ENCODE measurements at places on chromosomes 4 and X.

GRCh38 chr4:74948236-74948635 lies 15.3 kb downstream of the PARM1 start:
- no peak for DNase-seq

GRCh38 chr4:16707874-16708273 lies 190.6 kb downstream of the LDB2 start:
- DNase-seq, result no peak

- peak; percentile 40 for DNase-seq
Measured at GRCh38 chrX:10110984-10111363, 45.8 kb upstream of the CLCN4 start.

- DNase-seq, result no peak
Measured at GRCh38 chr4:143782521-143782920, 82.0 kb upstream of the FREM3 start.

- DNase-seq, result no peak
Measured at GRCh38 chr4:8092282-8092681, 66.3 kb downstream of the ABLIM2 start.

DNA sequence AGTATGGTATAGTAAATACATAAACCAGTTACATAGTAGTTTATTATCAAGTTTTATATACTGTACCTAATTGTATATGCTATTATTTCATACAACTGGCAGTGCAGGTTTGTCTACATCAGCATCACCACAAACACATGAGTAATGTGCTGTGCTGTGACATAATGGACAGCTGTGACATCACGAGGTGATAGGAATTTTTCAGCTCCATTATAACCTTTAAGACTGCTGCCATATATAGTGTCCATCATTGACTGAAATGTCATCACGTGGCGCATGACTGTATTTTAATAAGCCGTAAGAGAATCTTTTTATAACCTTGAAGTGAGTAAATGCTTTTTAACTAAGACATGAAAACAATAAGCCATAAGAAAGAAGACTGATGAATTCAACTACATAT lies 44.8 kb upstream of the ANK2 start:
- no peak for DNase-seq

DNA sequence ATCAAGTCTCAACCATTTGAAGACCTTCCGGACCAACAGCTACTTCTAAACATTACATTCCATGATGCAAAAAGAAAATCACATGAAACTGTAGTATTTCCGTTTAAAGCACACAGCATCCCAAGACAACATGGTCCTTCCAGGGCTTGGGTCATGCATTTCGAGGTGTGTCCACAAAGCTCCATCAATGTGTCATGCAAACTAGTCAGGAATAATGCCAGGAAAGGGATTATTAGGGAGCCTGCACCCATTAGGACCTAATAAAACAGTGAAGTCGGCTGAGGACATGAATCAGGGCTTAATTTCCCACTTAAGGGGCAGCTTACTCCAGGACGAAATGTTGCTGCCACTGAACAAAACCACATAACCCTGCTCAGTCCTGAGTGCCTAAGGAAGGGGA lies 177.9 kb downstream of the TSPAN5 start:
- DNase-seq, result no peak

- DNase-seq, result no peak
Measured at GRCh38 chr4:104752337-104752736, 257.6 kb upstream of the CXXC4 start.

DNA sequence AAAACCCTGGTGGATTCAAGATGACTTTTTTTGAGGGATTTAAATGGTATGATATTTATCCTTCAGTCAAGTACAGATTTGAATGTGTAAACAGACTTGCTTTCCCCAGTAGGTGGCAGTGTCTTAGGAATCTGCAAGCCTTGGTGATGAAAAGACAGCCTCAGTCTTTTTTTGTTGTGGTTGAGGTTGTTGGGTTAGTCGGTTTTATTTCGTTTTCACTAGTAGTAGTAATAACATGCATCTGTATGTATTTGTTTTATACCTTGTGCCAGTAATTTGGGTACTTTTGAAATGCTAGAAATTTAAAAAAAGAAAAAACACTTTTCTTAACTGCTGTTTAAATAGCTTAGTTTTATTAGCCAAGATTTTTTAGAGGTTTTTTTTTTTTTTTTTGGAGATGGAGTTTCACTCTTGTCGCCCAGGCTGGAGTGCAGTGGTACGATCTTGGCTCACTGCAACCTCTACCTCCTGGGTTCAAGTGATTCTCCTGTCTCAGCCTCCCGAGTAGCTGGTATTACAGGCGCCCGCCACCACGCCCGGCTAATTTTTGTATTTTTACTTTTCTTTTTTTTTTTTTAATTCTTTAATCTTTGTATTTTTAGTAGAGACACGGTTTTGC lies 39.2 kb downstream of the COPS4 start:
- DNase-seq, result no peak

DNA sequence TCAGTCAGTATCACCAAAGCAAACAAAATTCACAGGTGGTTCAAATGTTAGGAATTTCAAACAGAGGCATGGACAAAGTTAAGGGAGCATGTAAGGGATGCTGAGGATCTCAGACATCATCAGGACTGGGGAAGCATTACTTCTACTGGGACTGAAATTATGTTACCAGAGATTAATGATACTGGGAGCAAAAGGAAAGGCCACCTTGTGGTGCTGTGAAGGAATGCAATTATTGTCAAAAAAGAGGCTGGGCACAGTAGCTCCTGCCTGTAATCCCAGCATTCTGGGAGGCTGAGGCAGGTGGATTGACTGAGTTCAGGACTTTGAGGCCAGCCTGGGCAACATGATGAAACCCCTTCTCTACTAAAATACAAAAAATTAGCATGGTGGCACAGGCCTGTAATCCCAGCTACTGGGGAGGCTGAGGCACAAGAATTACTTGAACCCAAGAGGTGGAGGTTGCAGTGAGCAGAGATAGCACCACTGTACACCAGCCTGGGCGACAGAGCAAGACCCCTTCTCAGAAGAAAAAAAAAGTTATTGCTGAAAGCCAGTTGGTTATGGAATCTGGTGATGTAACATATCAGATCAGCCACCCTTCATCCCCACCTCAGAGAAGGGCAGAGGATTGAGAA lies 954.3 kb downstream of the PCDH7 start:
- DNase-seq, result no peak

DNA sequence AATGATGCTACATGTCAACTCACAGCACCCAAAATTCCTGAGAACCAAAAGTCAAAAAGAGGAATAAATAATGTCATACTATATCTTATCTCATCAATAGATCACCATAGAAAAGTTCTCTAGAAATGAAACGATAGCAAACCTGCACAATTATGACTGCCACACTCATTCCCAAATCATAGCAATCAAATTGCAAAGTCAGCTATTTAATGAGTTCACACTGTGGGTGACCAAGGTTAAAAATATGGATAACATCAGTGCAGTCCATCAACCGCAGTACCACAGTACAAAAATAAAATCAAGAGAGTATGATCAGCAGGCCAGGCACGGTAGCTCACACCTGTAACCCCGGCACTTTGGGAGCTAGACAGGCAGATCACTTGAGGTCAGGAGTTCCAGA lies 62.3 kb downstream of the ATRX start:
- DNase-seq, result no peak

DNA sequence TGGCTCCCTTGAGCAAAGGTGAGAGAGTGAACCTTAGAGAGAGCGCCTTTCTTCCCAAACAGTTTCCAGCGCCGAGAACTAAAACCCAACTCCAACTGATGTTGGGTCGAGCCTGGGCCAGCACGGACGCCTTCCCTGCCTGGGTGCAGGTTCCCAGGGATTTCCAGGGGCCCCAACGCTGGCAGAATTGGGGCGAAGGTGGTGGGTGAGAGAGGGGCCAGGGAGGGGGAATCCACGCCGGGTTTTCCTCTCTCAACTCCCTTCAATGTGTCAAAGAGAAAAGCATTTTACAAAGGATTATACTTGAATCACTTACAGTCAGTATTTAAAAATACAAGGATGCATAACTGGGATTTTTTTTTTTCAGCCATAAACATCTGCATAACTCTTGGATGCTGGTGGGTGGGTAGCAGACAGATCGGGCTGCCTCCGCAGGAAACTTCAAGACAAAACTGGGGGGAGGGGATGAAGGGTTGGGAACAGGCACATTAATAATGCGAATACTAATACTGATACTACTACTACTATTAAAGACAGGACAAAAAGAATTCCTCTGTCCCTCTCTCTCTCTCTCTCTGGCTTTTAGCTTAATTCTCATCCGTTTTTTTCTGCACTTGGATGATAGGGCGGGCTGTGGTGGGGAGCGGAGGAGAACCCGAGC lies 1.3 kb upstream of the ARX start:
- no peak for DNase-seq

- peak; percentile 20 for DNase-seq
Measured at GRCh38 chr4:182916483-182917181, 554 bp downstream of the DCTD start.

DNA sequence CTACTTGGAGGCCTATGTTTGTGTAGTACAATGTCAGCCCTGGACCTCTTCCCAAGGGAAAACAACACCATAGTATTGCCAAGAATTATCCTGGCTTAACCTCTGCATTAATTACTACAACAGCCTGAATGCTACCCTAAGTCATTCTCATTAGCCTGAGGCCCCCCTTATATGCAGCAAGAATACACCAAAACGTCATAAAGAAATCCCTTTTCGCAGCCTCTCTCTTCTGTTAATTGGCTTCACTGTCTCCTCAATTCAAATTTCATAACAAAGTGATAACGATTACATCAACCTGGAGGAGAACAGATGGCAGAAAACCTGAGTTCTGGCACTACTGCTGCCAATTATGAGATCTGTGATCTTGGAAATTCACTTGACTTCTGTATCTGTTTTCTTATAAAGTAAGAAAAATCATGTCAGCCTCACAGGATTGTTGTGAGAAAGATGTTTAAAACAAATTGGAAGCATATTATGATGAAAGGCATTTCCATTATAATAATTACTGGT lies 1663.1 kb downstream of the STIM2 start:
- no peak for DNase-seq

- no peak for DNase-seq
Measured at GRCh38 chr4:134365852-134366251, 164.3 kb upstream of the PABPC4L start.

DNA sequence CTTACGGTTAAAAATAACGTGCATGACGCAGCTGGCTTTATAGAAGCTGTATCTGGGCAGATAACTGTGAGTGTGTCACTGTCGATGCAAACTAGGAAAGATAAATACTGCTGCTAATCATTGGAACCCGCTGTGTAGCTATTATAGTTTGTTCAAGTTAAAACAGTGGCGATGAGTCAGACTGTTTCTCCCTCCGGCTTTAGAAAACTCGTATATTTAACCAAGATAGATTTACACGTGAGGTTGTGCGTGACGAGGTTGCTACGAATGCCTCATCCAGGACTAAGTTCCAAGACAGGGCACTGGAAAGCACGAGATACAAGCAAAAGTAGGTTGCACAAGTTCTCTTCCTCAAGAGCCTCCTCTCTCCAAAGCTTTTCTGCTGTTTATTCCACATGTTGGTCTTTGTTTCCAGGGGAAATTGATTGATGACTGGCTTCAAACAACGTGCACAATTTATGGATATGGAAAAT lies 270.7 kb downstream of the FBXW7 start:
- no peak for DNase-seq

DNA sequence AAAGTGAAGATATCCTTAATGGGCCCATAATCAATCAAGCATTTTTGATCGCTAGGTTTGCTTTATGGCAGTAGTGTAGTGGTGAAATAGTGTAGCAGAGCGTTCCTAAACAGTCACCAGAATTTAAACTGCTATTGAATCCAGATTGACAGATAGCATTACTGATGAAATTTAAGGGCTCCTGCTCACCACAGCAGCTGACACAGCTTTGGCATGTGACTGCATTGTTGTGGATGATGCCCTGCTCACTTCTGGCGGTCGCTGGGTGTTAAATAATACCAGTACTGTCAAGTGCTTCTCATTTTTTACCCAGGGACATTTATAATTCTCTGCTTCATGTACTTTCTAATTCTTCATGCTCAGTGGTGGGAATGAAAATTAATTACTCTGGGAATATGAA lies 102.0 kb upstream of the ARHGAP24 start:
- DNase-seq, result no peak

GRCh38 chrX:152658302-152658701 lies 20.6 kb downstream of the GABRQ start:
- DNase-seq, result no peak

DNA sequence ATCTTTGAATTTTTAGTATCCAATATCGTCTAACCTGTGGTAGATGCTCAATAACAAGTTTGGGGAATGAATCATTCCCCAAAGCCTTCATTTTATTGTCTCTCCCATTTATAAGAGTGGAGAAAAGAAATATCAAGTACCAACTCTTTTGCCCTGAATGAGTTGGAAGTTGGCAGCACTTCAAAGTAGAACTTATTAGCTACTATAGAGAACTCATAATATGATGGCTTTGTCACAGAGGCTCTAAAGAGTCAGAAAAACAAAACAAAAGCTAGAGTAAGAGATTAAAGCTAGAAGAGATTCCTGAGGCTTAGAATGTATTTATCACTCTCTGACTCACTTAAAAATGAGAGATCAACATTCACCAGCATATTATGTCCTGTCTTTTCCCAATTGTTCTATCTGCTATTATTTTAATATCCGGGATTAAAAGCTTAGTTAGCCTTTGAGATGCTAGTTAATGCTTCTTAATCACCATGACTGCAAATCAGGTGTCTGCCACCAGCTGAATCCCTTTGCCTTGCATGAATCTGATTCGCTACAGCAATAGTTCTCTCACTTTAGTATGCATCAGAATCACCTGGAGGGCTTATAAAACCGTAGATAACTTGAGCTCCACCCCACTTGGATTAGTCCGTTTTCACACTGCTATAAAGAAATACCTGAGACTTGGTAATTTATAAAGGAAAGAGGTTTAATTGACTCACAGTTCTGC lies 77.9 kb downstream of the PALLD start:
- no peak for DNase-seq

GRCh38 chr4:18513861-18514260 lies 492.3 kb upstream of the LCORL start:
- DNase-seq, result no peak

DNA sequence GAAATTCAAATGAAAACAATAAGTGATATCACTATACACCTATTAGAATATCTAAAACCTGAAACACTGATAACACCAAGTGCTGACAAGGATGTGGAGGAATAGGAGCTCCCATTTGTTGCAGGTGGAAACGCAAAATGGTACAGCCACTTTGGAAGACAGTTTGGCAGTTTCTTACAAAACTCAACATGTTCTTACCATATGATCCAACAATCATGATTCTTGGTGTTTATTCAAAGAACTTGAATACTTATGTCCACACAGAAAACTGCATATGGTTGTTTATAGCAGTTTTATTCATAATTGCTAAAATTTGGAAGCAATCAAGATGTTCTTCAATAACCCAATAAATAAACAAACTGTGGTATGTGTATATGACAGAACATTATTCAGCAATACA lies 107.9 kb downstream of the FHDC1 start:
- no peak for DNase-seq

DNA sequence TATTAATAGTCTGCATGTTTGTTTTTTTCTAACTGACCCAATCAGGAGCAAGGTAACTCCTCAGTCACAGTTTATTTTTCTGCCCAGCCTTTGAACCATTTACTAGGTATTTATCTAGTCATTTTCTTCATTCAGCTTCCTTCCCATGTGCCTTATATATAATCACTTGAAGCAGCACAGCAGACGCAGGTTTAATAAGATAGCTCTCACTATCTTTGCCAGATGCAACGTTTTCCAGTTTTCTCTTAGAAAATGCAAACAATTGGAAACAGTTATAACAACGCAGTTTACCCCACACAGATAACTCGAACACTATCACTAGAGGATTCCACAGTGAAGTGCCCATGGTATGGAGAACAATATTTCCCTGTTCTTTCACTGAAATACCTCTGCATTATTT lies 56.4 kb upstream of the NFKB1 start:
- DNase-seq, result no peak

All from activated CD4-positive, alpha-beta T cell treated with anti-CD3 and anti-CD28 coated beads for 24 hours (primary cell).